Right atrium auricular region (tissue), 2 donors: ENCODE measurements at places on chromosomes 11 and 22. TPM values are rescaled to one million over a fixed set of nuclear protein-coding genes. Genes with fewer than 3 reads are reported as not detected.

GGTLC2 gene
- not detected for total RNA-seq

MS4A12 gene
- total RNA-seq: not detected

PGA5 gene
- 0.48 TPM for total RNA-seq

FAM111B gene
- 0.11 TPM for total RNA-seq

MS4A3 gene
- not detected for total RNA-seq

SRPRA gene
- total RNA-seq: 91.9 TPM

DNA sequence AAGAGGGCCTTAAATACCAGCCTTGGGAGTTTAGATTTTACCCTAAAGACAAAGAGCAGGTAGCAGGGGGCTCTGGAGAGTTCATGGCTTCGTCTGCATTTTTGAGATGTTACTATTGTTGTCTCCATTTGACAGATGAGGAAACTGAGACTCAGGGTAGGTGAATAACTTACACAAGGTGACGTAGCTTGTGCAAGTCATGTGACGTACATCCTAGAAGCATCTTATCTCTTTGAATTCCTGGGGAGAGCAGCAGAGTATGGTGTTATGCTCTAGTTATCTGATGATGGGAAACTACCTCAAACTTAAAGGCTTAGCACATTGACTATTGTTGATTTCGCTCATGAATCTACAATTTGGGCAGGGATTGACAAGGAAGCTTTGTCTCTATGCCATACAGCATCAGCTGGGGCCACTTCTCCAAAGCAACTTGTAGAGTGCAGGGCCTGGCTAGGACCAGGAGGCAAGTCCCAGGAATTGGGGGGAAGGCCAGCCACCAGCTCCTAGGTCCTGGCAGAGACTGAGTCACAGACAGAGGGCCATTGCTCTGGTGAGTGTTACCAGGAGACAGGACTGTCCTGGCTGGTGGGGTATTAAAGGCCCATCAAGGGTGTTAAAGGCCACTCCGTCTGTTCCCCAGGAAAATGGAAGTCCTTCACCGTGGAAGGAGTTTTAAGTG is 52.1 kb upstream of the TSKU start:
- no peak for DNase-seq
- H3K4me1 ChIP-seq: no peaks in the 10 kb centered on the region
- no peak overlapping the region for H3K27ac ChIP-seq
- H3K27me3 ChIP-seq: no peaks in the 10 kb centered on the region

DNA sequence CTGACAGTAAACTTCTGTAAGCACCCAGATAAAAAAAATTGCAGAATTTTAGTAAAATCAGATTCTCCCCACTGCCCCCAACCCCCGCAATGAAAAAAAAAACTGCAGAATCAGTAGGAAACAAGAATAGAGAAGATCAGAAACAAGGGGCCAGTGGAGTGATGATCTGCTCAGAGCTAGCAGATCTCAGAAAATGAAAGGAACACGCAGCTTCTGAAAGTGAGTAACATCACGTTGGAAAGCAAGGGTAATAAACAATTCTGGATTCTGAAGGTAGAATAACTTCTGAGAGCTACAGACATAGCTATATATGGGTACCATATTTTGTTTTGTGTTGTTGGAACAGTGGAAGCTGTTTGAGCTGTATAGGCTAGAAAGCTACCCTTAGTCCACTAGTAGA is 23.2 kb downstream of the ACAT1 start:
- H3K4me3 ChIP-seq: no peak overlapping the region
- peaks cover 95% of the 10 kb centered on the region for H3K36me3 ChIP-seq
- no peak overlapping the region for H3K27ac ChIP-seq
- H3K4me1 ChIP-seq: no peaks in the 10 kb centered on the region
- no peaks in the 10 kb centered on the region for H3K27me3 ChIP-seq

DNA sequence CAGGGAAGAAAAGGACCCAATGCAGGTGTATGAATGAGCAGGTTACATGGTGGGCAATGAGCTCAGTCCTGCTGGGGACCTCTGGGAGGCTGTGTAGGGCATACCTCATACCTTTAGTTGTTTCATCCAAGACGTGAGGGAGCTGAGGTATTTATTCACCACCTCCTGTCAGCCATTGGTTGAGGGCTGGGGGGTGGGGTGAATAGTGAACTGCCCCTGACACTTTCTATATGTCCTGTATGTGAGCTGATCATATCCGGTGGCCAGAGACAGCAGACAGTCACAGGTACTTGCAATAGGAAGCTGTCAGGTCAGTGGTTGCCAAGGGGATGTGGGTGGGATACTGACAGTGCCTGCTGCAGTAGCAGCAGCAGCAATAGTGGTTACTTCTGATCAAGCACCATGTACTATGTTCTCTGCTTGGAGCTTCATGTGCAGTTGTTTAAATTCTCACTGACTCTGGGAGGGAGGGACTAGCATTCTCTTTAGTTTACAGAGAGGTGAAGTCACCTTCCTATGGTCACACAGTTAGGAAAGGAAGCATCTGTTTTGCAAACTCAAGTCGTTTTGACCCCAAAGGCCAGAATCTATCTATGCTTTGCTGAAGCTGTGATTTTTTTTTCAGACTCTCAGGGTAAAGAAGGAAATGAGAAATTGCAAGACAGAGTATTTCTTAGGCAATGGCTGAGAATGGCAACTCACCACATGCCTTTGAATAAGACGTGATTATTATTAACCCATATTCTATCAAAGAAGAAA is 54.0 kb downstream of the MIAT start:
- no peaks in the 10 kb centered on the region for H3K4me1 ChIP-seq
- no peak for DNase-seq
- no peaks in the 10 kb centered on the region for H3K36me3 ChIP-seq
- no peak overlapping the region for H3K4me3 ChIP-seq
- H3K27ac ChIP-seq: no peak overlapping the region

- H3K27me3 ChIP-seq: no peaks in the 10 kb centered on the region
- no peaks in the 10 kb centered on the region for H3K36me3 ChIP-seq
- DNase-seq: no peak
- H3K27ac ChIP-seq: no peak overlapping the region
- peaks cover 14% of the 10 kb centered on the region for H3K4me1 ChIP-seq
Measured at GRCh38 chr22:21009638-21010425, 5.1 kb upstream of the P2RX6 start.

GRCh38 chr11:3123305-3123704 is 41.8 kb downstream of the OSBPL5 start:
- H3K27me3 ChIP-seq: no peaks in the 10 kb centered on the region
- H3K27ac ChIP-seq: peak overlapping the region; percentile 44
- peak; percentile 83 for DNase-seq
- no peak overlapping the region for H3K4me3 ChIP-seq

GRCh38 chr11:46743693-46744339 is 24.8 kb downstream of the F2 start:
- H3K27ac ChIP-seq: no peak overlapping the region
- H3K4me3 ChIP-seq: no peak overlapping the region
- DNase-seq: no peak
- peaks cover 60% of the 10 kb centered on the region for H3K36me3 ChIP-seq
- no peaks in the 10 kb centered on the region for H3K4me1 ChIP-seq

GRCh38 chr11:96622026-96622634 is 232.3 kb downstream of the JRKL start:
- no peaks in the 10 kb centered on the region for H3K36me3 ChIP-seq
- H3K27ac ChIP-seq: no peak overlapping the region
- no peaks in the 10 kb centered on the region for H3K4me1 ChIP-seq
- no peaks in the 10 kb centered on the region for H3K27me3 ChIP-seq
- H3K4me3 ChIP-seq: no peak overlapping the region

GRCh38 chr11:65613091-65613928 is 711 bp downstream of the MAP3K11 start:
- H3K4me1 ChIP-seq: no peaks in the 10 kb centered on the region
- peaks cover 11% of the 10 kb centered on the region for H3K36me3 ChIP-seq
- DNase-seq: no peak
- H3K27ac ChIP-seq: peak overlapping the region; percentile 91
- peak overlapping the region; percentile 58 for H3K4me3 ChIP-seq

GRCh38 chr22:38153821-38154562 is 27.6 kb downstream of the PLA2G6 start:
- no peaks in the 10 kb centered on the region for H3K27me3 ChIP-seq
- H3K4me3 ChIP-seq: no peak overlapping the region
- no peaks in the 10 kb centered on the region for H3K36me3 ChIP-seq
- H3K27ac ChIP-seq: no peak overlapping the region
- no peak for DNase-seq

DNA sequence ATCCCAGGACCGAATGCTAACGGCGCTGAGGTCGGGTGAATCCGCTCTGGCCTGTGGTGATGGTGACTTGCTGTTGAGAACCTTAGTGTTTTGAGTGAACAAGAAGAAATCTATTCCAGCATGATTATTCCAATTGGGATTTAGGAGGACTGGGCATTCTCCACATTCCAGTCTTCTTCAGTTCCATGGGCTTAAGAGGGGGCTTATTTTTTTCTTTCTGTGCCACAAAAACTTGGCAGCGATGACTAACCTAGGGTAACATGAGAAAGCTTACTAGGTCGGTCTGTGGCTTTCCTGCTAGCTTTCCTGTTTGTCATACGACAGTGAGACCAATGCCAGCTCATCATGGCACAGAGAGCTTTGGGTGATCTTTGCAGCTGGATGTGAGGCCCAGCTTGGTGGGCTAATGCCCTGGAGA is 62.9 kb upstream of the ATXN10 start:
- H3K27me3 ChIP-seq: no peaks in the 10 kb centered on the region
- no peaks in the 10 kb centered on the region for H3K4me1 ChIP-seq
- H3K27ac ChIP-seq: no peak overlapping the region
- no peak for DNase-seq
- H3K4me3 ChIP-seq: no peak overlapping the region
- H3K36me3 ChIP-seq: no peaks in the 10 kb centered on the region

DNA sequence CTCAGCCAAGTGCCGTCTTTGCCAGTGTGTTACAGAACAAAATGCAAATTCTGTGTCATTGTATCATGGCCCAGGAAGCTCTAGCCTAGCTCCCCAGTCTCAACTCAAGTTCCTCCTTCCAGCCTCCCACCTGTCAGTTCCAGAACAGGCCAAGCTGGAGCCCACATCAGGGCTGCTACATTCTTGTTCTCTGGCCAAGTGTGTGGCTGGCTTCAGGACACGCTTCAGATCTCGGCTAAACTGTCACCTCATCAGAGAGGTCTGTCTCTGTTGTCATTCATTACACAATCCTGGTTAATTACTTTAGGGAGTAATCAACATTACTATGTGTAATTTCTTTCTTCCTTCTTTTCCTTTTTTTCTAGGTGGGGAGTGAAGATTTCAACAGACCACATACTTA is 347.0 kb upstream of the SYN3 start:
- H3K4me3 ChIP-seq: no peak overlapping the region
- peaks cover 20% of the 10 kb centered on the region for H3K4me1 ChIP-seq
- H3K27me3 ChIP-seq: no peaks in the 10 kb centered on the region
- DNase-seq: no peak
- H3K36me3 ChIP-seq: no peaks in the 10 kb centered on the region
- no peak overlapping the region for H3K27ac ChIP-seq

DNA sequence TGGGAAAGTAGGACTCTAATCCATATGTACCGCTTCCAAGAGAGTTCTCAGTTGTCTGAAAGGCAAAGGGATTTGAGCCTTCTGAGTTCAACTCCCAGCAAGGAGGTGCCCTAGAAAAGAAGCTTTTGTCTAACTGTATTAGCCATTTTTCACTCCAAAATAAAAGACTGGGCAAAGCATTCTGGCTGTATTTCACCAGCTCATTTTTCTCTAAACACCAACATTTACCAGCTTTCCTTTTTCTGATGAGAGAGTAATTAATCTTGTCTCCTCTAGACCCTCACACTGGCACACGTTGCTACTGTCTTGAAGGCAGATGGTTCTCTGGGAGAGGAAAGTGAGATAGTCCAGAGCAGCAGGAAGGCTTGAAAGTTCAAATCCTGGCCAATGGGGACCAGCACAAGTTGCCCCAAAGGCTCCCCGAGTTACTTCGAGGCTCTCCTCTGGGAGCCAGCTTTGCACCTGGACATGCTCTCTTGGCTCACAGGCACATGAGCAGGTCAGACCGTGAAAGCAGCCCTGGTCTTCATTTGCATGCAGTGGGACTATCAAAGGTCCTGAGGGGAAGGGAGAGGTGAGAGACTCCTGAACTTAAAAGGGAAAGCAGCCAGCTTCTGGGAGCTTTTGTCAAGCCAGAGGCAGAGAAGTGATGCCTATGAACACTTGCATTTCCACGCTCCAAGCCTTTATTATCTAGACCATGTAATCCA is 100.0 kb downstream of the NTM start:
- H3K4me1 ChIP-seq: no peaks in the 10 kb centered on the region
- no peak overlapping the region for H3K27ac ChIP-seq
- DNase-seq: no peak
- H3K36me3 ChIP-seq: no peaks in the 10 kb centered on the region
- no peaks in the 10 kb centered on the region for H3K27me3 ChIP-seq
- H3K4me3 ChIP-seq: no peak overlapping the region

DNA sequence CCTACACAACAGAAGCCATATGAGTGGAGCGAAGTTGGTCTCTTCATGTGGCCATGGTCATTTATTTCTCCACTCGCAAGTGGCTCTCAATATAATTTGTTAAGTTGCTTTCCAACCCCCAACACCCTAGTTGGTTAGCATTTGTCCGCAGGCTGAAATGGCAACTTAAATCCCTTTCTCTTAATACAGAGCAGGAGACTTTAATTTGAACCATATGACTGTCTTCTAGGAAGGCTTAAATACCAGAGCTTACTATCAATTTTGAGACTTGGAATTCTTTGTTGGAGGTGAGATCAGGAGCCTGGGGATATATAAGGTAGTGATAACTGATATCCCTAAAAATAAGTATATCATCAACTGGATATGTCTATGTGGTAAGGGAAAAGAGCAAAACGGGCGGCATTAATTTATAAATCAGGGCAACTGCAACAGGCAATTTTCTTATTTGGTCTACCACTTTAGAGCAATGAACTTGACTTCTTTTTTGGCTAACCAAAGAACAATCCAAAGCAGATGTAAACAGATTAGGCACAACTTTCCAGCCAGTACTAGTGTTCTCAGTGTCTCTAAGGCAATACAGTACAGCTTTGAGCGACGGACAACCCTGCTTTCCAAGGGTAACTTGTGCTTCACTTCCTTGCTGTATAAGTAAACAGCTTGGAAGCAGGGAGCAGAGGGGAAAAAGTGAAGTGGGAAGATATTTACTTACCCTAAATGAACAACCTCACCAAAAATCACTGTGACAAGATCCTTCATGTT is 74.7 kb upstream of the APOA1 start:
- no peaks in the 10 kb centered on the region for H3K27me3 ChIP-seq
- DNase-seq: no peak
- H3K4me1 ChIP-seq: peaks cover 8% of the 10 kb centered on the region
- H3K27ac ChIP-seq: no peak overlapping the region
- no peaks in the 10 kb centered on the region for H3K36me3 ChIP-seq
